ENCODE measurements at places on chromosomes 11 and 22.
A peak's percentile ranks its signal among the peaks of the same experiment; 100 is the strongest.

GRCh38 chr22:32723643-32724042, 77.9 kb upstream of the TIMP3 start:
- peak; percentile 82 for DNase-seq

DNA sequence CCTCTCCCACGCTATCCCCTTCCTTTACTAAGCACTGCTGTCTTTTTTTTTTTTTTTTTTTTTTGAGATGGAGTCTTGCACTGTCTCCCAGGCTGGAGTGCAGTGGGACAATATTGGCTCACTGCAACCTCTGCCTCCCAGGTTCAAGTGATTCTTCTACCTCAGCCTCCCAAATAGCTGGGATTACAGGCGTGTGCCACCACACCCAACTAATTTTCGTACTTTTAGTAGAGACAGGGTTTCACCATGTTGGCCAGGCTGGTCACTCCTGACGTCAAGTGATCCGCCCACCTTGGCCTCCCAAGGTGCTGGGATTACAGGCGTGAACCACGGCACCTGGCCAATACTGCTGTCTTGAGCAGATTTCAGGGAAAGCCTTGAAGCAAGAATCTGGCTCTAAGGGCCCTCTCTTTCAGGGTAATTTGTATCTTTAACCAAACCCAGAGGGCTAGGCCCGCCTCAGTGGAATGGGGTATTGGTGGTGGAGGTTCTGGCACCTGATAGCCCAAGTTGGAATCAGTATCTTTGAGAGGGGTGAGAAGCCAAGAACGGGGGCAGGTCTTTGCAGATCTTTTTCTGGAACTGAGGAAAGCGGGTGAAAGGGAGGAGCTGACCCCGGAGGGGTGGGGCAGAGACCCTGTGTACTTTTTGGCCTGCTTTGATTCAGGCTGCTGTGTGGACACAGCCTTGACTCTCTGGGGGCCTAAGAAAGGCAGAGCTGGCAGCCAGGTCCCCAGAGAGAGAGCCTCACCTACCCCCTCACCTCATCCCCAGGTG, 37.0 kb downstream of the TRIOBP start:
- DNase-seq: no peak

DNA sequence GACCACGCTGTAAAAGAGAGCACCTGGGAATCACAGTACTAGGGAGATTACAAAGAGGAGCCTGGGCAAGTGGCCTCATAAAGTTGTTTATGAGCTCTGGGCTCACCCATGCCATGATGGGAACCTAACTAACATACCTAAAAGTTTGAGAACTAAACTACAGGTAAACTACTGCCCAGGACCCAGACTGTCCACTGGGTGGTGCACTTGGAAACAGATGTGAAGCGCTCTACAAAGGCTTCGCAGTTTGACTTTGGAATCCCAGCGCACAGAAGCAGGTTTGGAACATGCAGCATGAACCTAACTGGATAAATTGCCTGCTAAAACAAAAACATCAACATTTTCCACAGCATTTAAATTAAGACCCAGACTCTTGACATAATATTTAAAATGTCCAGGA, 418.6 kb downstream of the FAM181B start:
- DNase-seq: no peak

- no peak for DNase-seq
Measured at GRCh38 chr22:38137876-38138687, 27.6 kb upstream of the BAIAP2L2 start.

DNA sequence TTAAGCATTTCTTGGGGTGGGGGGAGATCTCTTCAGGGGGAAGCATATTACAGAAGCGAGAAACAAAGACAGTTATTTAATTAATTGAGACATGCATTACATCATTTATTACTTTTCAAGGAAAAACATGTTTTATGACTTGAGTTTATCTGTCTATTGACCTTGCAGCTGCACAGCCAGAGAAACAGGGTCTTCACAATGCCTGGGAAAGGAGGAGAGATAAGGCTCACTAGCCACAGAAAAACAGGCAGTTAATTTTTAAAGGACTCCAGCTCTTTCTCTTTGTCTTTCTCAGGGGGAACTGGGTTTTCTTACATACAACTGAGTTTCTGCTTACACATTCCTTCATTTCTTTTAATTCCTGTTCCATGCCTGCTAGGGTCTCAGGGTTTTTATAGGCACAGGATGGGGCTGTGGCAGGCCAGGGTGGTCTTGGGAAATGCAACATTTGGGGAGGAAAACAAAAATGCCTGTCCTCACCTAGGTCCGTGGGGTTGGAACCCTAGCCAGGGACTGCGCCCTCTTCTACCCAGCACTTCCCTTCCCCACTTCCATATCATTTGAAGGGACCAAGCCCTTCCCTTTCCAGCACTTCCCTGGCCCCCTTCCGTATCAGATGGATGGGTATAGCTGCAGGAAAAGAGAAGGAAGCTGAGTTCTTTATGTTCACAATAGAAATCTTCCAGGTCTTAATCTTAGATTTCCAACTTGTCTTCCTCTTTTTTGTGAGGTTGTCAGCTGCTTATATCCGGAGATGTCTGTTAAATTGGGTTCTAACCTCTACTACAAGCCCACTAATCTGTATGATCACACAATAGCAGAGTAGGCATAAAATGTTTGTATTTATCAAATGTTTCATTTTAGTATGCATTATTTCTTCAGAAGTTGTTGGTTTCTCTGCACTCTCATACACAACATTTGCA, 38.3 kb downstream of the BIRC2 start:
- no peak for DNase-seq

GRCh38 chr11:115577701-115578100, 73.5 kb upstream of the CADM1 start:
- no peak for DNase-seq

DNA sequence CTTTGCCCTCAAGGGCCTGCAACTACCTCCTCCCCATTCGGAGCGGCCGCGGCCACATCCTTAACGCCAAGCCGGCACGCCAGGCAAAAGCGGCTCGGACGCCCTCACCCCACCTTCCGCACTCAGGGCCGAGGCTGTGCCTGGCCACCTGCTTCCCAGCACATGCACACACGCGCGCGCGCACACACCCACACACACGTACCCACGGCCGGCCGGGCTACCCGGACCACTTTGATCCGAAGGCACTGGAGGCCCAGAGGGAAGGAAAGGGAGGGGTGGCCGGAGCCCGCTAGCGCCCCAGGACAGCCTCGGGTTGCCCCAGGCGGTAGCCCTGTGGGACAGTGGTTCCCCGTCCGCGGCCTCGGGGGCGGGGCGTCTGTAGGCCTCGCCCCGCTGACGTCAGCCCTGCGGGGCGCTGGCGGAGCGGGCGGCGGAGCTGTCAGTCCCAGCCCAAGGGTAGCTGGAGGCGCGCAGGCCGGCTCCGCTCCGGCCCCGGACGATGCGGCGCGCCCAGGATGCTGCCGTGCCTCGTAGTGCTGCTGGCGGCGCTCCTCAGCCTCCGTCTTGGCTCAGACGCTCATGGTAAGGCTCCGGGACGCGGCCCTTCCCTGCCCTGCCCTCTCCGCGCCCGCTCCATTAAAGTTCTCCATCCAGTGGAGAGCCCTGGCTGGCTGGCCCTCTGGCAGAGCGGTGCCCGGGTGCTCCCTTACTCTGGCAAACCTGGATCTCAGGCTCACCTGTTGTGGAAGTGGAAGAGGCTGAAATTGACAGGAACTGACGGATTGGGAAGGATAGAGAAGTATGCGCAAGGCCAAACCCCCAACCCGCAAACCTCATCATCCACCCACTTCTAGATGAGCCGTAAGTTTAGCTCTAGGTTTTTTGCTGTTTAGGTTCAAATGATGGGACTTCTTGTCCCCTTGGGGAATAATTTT, at the start of gene IL10RA:
TSS of gene IL10RA (plus strand) at position 442 of the 935 bp plus-strand sequence. CDS start at position 516, 74 bp downstream.
- peak; percentile 98 for DNase-seq

- no peak for DNase-seq
Measured at GRCh38 chr11:15192005-15192556, 77.4 kb downstream of the INSC start.

DNA sequence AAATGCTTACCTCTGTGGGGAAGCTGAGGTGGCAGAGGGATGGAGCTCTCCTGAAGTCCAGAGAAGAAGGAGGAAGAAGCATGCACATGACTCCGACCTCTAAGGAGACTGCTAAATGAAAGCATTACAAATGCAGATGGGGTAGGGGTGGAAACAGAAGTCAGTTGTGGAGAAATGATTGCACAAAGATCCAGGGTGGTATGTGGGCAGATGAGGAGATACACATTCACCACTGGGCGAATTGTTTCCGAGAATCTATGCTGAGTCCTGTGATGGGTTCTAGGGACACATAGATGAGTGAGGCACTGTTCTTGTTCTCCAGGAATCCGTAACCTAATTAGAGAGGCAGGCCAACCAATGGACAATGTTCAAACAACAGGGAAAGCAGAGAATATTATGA, 188.9 kb upstream of the ZBED5 start:
- no peak for DNase-seq

DNA sequence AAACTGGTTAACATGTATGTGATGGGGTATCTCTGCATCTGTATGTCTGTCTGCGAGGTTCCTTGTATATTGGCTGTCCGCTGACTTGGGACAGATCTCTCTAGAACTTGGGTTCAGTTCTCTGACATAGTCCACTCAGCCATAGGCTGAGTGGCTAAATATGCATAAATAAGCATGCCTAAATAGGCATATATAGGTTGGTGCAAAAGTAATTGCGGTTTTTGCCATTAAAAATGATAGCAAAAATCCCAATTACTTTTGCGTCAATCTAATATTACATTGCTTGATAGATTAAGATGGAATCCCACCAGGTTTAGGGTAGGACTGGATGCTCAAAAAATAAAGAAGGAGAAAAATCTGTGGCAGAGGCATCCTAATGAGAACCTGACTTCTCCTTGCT, 8.8 kb downstream of the LRRC55 start:
- no peak for DNase-seq

DNA sequence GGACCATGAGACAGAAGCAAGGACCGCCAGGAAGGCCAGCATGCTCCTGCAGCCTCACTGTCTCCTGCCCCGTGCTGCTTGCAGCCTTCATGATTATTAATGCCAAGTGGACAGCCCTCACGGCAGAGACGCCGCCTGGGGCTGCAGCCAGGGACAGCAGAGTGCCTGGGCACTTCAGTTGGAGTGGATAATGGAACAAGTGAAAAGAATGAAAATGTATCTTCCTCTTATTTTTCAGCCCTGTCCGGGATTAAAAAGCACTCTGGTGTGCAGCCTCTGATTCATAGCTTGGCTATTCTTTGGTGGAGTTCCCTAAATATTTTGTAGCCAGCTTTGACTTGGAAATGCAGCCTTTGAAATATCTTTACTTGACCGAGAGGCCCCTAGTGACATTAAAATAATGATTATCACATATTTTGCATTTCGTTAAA, 1404.2 kb downstream of the BRD1 start:
- DNase-seq: no peak

DNA sequence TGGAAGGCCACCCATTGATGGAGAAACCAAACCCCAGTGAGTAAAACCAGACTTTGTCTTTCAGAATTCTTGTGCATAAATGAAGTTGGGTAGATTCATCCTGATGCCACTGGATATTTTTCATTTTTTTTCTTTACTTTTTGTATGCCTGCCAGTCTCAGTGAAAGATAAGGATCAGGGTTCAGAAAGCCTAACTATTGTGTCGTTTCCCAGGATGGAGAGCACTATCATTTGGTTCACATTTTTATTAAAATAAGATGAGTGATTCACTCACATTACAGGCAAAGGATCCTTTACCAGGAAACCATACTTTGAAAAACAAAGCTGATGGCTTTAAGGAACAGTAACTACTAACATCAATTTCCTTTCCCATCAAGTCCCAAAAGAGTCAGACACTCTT, 52.0 kb downstream of the ARFGAP2 start:
- no peak for DNase-seq

DNA sequence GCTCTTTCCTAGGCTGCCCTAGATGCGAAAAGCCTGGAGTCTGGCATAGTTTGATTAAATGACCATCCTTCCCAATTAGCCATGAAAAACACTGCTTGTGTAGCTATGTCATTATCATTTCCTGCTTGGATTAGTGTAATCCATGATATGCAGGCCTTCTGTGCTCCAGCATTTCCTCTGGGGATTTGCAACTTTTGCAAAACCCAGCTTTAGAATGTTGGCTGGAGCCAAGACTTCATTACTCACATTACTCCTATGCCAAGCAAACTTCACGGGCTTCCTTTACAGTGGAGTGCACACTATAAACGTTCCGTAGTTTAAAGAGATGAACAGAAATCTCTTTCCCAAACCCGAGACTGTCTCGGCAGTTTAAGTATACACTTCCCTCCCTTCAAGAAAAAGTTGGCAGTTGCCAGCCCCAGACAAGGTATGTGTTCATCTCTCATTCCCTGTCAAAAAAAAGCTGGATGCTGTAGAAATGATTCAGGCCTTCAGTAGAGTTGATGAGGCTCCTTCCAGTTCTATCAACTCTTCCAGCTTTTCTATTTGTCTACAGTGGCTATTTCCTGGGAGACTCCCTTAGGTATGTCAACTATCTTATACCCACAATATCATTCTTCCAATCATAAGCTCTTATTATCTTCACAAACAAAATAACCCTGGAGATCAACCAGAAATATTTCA, 180.0 kb downstream of the MAML2 start:
- DNase-seq: no peak

GRCh38 chr22:30861688-30862552, 106.7 kb downstream of the MORC2 start:
- DNase-seq: no peak

- DNase-seq: no peak
Measured at GRCh38 chr11:95156916-95157541, 67.4 kb downstream of the ENDOD1 start.

- DNase-seq: peak; percentile 80
Measured at GRCh38 chr11:64876229-64876750, 2.1 kb downstream of the EHD1 start.

DNA sequence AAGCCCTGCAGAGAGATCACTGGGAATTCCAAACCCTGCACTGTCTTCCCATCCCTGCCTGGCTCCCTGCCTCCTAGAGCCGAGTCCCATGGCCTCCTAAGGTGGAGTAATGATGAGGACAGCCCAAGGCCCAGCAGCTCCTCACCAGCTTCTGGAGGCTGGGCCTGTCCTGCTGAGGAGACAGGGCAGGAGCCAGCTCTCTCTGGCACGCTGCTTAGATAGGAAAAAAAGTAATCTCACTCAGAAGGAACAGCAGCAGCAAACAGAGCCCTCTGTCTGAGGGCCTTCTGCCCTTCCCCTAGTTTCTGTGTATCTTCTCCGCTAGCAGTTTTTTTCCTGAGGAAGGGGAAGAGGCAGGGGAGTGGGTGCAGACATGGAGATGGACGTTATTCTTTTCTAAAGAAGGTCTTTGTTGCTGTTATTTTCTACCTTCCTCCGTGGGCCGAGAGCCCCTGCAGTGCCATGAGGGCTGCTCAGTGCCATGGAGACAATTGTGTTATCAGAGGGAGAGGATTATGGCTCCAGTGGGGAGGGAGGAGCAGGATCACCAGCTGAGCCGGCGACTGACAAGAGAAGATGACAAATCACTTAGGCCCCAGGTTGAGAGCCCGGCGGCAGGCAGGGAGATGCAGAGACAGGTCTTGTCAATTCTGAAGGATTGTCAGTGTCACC, 315.3 kb downstream of the BUD13 start:
- no peak for DNase-seq

DNA sequence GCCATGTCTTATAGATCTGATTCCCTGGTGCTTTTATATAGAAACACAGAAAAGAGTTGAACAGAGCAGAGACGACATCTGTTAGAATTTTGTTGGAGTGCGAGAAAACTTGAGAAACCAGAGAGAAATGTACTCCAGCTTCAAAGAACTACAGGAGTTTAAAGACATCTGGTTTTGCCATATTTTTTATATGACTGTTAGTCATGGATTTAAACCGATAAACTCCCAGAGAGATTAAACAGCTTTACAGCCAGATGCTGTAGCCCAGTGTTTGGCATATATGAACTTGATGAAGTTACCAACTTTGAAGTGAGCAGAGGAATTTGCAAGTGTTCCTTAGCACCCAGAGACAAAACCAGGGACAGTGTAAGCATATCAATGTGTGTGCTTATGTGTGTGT, 1083.1 kb downstream of the LRRC4C start:
- no peak for DNase-seq

GRCh38 chr11:74470526-74470925, 3.2 kb upstream of the KCNE3 start:
- no peak for DNase-seq

All from activated CD4-positive, alpha-beta T cell treated with anti-CD3 and anti-CD28 coated beads, Interleukin-2, amount 10 ng/mL, durations not matched to agents 24 days and 14 days (primary cell).